ENCODE measurements at places on chromosomes 13 and 19.

- DNase-seq = no peak
These were observed 668.4 kb downstream of the DIAPH3 start for GRCh38 chr13:59495299-59495698.

DNA sequence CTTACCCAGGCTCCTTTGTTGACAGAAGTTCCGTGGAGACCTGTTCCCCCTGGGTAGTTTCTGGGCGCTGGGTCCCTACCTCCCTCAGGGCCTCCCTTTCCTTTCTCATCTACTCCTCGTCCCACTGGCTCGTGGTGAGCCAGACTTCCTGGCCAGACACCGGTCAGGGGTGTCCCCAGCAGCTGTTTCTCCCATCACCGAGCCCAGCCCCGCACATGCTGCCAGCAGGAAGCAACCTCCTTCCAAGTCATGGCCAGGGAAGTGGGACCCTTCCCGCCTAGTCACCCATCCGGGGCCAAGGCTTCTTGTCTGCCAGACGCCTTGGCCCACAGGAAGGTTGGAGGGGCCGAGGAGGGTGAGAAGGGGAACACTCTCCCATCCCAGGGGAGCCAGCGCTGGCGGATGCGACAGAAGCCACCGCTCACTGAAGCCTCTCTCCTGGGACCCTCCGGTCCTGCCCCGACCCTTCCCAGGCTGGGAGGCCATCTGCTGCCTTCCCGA is 5.7 kb downstream of the PAK4 start:
- no peak for DNase-seq

DNA sequence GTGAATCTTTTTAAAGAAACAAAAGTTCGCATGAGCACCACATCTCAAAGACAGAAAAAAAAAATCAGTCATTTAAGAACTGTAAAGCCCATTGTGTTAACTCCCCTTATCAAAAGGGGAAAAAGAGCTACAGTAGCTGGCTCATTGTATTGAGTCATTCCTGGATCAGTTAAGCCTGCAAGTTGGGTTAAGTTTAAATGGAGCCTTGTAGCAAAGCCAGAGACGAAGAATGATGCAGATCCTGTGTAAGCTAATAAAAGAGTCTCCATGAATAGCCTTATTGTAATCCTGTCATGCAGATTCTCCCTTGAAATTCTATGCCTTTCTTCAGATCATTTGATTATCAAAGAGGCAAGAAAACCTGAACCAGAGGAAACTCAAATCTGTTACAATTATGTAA is 83.8 kb downstream of the CRYL1 start:
- no peak for DNase-seq

GRCh38 chr19:49879243-49879963 is 1.9 kb downstream of the TBC1D17 start:
- no peak for DNase-seq

DNA sequence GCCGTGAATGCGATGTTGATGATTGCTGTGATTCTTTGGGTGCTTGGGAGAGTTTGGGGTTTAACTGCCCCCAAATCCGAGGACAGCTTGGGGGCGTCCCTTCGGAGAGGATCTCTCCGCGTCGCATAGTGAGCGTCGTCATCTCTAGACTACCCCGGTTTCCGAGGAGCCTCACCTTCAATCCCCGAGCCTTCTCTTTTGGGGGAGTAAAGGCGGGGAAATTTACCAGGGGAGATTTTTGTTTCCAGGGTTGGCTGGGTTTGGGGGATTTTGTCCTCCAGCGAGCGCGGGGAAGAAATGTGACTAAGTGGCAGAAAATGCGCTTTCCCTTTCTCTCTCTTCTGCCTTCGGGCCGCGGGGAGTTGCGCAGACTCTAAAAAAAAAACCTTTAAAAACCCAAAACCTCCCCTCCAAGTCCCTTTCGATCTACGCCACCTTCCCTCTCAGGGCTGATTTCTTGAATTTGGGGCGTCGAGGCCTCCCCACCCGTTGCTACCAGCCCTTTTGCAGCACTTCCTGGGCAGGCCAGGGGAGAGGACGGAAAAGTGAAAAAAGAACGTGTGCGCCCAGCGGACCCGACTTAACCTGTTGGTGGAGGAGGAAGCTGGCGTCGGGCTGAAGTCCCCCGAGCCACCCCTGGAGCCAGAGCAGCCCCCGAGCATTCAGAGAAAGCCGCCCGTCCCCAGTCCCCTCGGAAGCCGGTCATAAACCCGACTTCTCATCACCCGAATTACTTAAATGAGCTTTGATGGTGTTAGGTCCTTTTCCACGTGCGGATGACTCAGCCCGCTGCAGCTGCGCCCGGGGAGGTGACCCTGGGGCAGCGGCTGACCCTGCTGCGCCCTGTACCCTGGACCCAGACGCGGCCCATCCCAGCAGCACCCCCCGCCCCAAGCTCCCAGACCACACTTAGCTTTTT is 17.7 kb downstream of the NFIX start:
- no peak for DNase-seq

GRCh38 chr13:25541434-25542123 is 169.8 kb downstream of the ATP8A2 start:
- DNase-seq = no peak

DNA sequence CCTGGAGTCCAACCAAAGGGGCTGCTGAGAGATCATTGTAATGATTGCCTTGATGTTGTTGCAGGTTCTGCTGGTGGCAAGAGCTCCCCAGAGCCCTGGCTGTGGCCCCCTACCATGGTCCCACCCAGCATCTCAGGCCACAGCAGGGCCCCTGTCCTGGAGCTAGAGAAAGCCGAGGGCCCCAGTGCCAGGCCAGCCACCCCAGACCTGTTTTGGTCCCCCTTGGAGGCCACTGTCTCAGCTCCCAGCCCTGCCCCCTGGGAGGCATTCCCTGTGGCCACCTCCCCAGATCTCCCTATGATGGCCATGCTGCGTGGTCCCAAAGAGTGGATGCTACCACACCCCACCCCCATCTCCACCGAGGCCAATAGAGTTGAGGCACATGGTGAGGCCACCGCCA is 15.5 kb downstream of the NCAN start:
- DNase-seq = no peak

DNA sequence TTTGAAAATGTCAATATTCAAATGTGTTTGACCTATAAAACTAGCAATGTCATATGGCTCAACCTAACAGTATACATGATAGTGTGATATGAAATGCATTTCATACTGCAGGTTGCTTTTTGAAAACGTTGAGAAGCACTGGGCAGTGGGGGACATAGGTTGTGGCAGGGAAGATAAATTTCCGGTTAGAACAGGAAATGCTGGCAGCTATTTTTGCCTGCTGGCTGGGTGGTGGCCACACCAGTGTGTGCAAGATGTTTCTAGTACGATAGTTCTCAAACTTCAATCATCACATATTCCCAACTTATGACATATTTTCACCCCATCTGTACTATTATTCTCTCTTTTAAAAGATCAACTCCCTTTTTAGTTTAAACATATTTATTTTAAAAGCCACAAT is 17.2 kb downstream of the FXYD5 start:
- DNase-seq = no peak

- no peak for DNase-seq
These were observed 185.7 kb downstream of the VWA8 start for GRCh38 chr13:41775251-41775650.

DNA sequence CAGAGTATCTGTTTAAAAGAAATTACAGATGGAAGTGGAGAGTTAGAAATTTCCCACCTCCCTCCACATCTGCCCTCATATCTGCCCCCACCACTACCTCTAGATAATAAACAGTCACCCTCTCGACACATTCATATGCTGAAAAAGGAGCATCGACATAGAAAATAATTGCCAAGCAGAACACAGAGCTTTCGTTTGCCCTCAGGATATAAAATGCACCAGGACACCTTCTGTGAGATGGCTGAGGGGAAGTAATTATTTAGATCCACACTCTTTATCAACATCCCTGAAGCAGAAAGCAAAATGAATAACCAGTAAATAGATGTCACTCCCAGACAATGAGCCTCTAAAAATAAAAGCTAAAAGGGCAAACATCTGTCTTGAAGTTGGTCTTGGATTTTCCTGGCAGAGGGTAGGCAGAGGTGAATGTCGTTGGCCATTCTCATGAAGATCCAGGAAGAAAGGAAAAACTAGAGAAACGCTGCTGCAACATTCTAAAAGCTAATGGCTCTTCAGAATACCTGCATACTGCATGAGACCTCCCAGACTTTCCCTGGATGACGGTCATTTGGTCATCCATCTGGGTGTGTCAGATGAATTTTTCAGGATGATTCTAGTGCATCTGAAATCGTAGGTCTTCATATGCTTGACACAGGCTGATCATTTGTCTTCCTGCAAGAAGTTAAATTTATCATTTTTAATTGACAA is 527.5 kb downstream of the RFC3 start:
- DNase-seq = no peak

- DNase-seq = no peak
These were observed 141.6 kb downstream of the RXFP2 start for GRCh38 chr13:31880851-31881494.

DNA sequence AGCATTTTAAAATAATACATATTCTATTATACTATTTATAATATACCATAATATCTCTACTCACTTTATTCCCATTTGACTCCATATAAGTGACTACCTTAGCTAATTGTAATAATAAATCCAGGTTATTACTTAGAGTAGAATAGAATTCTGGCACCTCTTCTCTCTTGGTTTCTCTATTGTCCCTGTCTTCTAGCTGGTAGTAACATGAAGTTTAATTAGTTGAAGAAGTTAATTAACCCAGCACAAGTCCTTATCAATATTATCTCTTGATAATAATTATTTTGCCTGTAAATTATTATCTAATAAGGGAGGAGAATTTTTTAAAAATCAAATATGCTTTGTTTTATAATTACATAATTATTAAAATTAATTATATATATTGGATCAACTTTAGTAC is 1571.2 kb upstream of the PRR20A start:
- no peak for DNase-seq

- DNase-seq = no peak
These were observed 4.7 kb downstream of the SETDB2 start for GRCh38 chr13:49448753-49449152.

- DNase-seq = no peak
These were observed 292.6 kb downstream of the ENOX1 start for GRCh38 chr13:43494206-43494605.

DNA sequence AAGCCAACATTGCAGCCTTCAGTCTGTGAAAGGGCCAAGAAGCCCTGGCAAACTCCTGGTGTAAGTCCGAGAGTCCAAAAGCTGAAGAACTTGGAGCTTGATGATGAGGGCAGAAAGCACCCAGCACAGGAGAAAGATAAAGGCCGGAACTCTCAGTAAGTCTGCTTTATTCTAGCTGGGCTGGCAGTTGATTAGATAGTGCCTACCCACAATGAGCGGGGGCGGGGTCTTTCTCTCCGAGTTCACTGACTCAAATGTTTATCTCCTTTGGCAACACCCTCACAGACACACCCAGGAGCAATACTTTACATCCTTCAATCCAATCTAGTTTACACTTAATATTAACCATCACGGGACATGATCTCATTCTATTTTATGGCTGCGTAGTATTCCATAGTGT is 1317.1 kb downstream of the SLITRK1 start:
- DNase-seq = no peak

DNA sequence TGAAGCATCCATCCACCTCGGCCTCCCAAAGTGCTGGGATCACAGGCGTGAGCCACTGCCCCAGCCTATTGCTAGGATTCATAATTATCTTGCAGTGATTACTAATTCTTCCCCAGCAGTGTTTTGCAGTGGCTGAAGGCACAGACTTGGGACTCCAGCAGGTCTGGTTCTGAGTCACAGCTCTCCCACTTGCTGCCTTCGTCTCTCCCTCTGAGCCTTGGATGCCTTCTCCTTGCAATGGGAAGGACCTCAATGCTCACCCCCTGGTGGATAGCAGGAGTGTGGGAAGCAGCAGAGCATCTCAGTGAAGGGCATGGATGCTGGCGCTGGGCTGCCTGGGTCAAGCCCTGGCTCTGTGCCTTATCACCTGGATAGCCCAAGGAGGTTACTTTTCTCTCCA is 37.6 kb upstream of the SHKBP1 start:
- DNase-seq = no peak

- DNase-seq = no peak
These were observed 12.5 kb downstream of the FAM124A start for GRCh38 chr13:51234676-51235075.

DNA sequence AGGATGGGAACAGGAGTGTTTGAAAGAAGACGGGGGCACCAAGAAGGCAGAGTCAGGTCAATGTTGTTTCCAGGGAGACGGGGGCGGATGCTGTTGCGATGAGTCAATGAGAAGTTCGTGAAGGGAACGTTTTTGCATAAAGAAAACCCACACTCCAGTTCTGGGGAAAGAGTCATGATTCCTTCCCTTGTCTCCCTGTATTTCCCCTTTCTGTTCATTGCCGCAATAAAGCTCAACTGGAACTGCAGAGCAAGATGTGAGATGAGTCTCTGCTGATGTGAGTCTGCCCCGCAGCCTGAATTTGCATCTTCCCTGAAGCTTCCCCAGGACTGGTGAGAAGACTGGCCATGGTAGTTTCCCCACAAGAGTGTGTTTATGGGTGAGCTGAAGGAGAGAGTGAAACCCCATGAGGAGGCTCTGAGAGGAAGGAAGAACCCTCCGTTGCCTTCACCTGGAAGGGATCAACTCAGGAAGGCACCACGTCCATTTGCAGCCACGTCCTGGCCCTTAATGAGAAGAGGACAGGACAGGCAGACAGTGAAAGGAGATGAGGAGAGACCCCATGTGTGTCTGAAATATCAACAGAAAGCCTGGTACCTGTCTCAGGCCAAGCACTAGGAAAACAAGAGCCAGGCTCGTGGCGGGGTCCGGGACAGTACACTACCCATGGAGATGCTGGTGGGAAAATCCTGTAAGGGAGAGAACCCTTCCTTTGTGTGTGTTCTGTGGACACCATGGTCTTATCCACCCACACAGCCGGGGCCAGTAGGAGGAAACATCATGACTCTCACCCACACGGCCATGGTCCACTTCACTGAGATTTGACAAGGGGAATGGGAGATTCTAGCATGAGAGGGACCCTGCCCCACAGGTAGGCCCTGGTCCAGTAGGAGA is 13.7 kb downstream of the LILRA1 start:
- DNase-seq = no peak

DNA sequence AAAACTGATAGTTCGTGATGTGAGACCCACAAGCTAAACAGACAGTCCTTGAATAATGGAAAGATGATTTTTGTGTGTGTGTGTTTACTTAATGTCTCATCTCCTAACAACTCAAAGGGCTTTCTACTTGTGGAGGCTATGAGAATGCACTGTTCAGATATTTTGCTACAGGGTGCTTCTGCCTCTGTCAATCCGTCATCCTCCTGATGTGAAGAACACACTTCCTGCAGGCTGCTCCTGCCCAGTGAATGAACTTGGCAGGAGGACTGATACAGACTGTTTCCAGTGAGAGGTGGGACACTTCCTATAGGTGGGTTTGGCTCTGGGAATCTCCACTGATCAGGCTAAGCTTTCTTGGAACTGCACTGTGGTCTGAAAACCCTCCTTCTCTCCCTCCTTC is 168.4 kb upstream of the STARD13 start:
- no peak for DNase-seq

DNA sequence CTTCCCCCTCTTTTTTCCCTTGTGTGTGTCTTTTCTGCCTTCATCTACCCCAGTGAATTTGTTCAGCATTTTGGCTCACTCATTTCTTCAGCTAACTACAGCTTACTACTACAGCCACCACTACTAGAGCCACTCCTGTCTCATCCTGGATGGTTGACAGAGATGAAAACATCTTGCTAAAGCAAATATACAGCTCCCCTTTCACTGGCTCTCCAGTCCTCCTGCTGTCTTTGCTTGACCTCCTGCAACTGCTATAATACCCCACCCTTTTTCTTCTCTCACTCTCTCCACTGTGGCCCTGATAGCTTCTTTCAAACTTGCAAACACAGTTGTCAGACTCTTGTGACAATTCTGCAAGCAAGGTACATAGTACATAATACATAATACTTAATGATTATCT is 523.6 kb downstream of the DCT start:
- no peak for DNase-seq
